ENCODE measurements at places on chromosomes 2 and 18.

GRCh38 chr2:173818285-173818684, 146.9 kb downstream of the SP3 start:
- no peak for DNase-seq

GRCh38 chr18:59566533-59566971, 130.7 kb downstream of the CCBE1 start:
- no peak for DNase-seq

- no peak for DNase-seq
Measured at GRCh38 chr18:23369266-23369665, 83.8 kb upstream of the RIOK3 start.

DNA sequence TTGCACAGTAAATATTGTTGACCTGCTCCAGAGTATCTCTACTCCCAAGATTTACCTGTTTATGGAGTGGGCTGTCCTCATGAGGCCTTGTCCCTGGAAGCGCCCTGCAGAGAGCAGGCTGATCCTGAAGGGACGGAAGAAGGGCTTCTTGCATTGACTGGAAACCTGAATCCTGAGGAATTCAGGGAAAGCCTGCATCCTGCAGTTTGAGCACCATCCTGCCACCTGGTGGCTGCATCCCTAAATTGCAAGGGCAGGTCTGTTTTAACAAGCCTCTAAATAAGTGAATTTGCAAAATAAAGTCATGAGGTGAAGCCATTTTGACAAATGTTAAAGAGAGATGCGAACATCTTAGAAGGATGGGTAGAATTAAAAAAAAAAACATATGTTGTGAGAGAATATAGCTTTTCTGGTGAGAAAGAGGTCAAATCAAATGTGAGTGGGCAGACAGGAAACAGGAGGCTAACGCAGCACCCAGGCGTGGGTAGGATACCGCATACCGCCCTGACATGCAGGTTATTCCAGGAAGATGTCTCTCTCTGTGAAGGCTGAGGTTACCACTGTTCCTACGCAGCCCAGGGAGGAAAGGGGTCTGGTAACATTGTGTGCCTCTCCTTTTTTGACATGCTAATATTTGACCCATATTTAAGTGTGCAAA, 754.9 kb downstream of the RNF144A start:
- peak; percentile 7 for DNase-seq

Data from ELR (cell line).